ENCODE measurements at places on chromosomes 2 and 18.

- DNase-seq: peak; percentile 83
These were observed 100.5 kb downstream of the CAPN13 start for GRCh38 chr2:30706534-30707303.

DNA sequence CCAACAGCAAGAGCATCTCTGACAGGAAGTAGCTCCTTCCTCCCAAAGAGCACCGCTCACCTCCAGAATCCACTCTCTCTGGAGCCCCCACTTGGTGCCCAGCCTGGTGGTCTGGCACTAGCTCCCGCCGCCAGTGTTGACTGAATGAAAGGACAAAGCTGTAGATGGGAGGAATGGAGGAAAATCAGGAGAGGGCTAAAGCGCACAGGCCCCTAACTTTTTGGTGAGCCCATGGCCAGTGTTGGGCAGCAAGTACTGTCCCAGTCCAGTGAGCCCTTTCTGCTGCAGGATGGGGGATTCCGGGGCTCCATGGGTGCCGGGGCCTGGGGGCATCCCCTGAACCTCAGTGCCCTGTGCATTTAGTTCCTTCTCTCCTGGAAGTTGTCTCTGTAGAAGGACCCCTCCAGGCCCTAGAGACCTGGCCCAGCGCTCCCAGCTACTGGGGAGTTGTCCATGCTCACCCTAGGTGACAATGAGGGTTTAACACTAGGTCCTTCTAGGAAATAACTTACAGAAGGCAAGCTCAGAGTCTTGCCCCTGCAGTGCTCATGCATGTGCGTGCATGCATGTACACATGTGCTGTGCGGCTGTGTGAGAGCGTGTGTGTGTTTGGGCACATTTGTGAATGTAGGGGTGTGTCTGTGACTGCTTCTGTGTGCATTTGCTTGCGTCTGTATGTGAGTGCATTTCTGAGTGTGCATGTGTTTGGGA is 33.6 kb downstream of the GLI2 start:
- DNase-seq: no peak

GRCh38 chr2:144364944-144365738 is 154.8 kb downstream of the ZEB2 start:
- DNase-seq: no peak

DNA sequence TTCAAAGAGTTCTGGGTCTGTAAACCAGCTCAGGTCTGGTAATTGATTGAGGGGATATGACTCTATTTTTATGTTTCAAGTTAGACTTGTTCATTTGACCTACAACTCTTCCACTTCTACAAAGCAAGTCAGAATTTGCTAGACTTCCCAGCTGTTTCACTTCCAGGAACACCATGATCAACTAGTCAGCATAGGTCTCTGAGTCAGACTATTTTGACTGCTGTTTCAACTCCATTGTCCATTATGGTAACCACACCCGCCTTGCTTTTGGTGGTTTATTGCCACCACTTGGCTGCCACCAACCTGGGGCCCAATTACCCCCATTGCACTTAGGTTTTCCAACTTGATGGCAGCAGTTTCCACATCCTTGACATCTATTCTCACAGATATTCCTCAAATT is 116.6 kb downstream of the LAMA3 start:
- no peak for DNase-seq

DNA sequence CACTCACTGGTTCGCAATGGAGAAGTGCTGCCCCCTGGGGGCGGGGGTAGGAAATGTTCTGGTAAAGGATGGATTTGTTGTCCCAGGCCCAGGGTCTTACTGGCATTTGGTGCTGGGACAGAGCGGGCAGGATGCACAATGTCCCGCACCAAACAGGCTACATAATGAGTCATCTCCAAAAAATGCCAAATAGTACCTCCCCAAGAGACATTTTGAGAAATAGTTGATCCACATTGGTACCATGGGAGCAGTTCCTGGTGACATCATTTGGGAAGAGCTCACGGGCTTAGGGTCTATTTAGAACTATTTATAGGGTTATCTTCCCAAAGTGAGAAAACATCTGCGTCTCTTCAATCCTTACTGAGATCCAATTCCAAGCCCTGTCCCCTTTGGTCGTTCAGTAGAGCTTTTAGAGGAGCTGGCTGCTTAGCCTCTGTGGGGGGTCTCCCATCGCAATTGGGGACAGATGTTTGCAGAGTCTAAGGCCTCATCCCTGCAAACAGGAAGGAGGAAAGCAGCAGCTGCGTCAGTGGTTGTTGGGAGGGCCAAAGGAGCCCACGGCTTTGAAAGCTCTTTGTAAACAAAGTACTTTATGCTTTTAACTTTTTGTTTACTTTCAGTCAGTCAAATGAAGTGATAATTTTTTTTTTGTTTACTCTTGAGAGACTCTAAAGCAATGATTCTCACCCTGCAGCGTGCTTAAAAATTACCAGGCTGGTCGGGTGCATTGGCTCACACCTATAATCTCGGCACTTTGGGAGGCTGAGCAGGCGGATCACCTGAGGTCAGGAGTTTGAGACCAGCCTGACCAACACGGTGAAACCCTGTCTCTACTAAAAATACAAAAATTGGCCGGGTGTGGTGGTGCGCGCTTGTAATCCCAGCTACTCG is 49.3 kb downstream of the GREB1 start:
- peak; percentile 81 for DNase-seq

DNA sequence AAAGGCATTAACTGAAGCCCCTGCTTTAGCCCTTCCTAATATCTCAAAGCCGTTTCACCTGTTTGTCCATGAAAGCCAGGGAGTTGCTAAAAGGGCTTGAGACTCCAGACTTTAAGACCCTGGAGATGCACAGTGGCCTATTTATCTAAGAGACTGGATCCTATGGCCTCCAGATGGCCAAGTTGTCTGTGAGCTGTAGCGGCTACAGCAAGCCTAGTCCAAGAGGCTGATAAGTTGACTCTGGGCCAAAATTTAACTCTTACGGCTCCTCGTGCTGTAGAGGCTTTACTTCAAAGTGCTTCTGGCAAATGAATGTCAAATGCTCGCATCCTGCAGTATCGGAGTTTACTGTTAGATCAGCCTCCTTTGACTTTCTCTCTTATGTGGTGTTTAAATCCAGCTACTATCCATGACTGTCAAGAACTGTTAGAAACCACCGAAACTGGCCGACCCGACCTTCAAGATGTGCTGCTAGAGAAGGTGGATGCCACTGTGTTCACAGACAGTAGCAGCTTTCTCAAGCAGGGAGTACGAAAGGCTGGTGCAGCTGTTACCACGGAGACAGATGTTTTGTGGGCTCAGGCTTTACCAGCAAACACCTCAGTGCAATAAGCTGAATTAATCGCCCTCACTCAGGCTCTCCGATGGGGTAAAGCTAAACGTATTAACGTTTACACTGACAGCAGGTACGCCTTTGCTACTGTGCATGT is 336.7 kb upstream of the CNTNAP5 start:
- peak; percentile 22 for DNase-seq

GRCh38 chr18:29188760-29189159 is 1011.8 kb upstream of the CDH2 start:
- DNase-seq: no peak

DNA sequence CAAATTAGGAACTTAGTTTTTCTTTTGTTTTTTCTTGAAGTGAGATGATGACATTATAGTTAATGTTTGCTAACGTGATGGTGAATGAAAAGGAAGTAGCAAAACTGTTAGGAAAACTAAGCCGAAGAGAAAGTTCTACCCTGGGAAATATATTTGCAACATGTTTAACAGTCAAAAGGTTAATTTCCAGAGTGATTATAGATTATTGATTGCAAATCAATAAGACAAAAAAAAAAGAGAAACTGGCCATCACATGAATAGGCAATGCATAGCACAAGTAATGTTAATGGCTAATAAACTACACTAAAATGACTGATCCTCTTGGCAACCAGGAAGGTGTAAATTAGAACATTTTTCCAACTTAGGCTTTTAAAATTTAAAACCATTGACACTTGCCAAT is 26.0 kb upstream of the AMMECR1L start:
- no peak for DNase-seq

GRCh38 chr18:58180738-58181353 is 136.8 kb downstream of the NEDD4L start:
- peak; percentile 82 for DNase-seq

DNA sequence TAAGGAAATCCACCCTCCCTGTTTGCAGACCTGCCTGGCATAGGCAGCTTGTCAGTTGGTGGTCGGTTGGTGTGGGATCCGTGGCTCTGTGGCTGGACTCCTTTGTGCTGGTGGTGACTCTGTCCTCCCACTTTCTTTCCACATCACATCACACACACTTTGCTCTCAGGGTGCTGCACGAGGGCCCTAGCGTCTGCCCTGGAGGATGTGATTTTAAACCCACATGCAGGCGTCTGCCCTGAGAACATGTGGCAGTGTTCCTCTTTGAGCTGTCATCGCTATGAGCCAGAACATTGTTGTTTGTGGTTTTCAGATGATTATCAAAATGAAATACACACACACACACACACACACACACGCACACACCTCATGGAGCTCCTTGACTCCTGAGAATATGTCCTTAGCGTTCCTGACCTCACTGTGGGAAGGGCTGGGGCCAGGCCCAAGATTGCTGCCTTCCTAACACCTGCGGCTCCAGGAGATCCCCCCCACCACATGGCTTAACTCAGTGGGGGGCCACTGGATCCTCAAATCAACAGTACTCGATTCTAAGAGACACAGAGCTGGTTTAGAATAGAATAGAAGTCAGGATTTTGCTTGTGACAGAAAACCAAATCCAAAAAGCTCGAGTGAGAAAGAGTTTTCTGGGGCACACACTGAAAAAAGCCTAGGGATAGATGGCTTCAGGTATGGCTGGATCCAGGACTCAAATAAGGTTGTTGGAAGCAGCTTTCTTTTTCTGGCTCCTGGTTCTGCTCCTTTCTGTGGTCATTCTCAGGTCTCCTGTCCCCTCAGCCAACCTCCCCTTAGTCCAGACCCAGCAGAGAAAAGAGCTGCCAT is 54.8 kb downstream of the RTP5 start:
- DNase-seq: no peak

DNA sequence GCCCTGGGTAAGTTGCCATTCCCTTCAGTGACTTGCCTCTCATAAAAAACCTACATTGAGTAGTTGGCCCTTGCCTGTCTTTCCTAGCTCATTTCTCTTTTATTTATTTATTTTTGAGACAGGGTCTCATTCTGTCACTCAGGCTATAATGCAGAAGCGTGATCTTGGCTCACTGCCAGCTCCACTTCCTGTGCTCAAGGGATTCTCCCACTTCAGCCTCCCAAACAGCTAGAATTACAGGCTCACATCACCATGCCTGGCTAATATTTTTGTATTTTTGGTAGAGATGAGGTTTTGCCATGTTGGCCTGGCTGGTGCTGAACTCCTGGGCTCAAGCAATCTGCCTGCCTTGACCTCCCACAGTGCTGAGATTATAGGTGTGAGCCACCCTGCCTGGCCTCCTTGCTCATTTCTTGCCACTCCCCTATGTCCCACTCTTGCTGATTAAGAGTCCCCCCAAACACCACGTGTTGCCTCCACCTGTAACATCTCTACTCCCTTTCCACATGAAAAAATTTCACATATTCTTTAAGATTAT is 12.6 kb downstream of the EVA1A start:
- DNase-seq: no peak

DNA sequence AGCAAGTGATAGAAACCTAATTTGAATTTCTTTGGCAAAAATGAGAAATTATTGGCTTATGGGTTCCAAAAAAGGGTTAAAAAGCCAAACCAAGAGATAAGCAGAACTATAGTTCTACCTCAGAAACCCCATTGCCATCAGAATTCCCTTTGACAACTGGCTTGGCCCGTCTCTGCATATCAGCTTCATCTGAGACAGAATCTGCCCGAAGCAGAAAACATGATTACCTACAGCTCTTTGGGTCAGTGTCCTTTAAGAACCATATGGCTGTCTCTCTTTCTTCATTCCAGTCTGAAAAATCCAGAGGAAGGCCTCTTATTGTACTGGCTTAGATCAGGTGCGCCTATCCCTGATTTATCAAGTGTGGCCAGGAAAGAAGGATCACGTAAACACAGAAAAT is 49.8 kb upstream of the AGPS start:
- DNase-seq: no peak

GRCh38 chr2:224579411-224579810 is 5.8 kb downstream of the CUL3 start:
- peak; percentile 29 for DNase-seq

GRCh38 chr2:84894131-84894586 is 11.3 kb upstream of the TMSB10 start:
- no peak for DNase-seq

- no peak for DNase-seq
These were observed 81.3 kb downstream of the KCNF1 start for GRCh38 chr2:10993001-10993481.

- DNase-seq: no peak
These were observed 107.1 kb downstream of the LYPD6B start for GRCh38 chr2:149145314-149146295.

DNA sequence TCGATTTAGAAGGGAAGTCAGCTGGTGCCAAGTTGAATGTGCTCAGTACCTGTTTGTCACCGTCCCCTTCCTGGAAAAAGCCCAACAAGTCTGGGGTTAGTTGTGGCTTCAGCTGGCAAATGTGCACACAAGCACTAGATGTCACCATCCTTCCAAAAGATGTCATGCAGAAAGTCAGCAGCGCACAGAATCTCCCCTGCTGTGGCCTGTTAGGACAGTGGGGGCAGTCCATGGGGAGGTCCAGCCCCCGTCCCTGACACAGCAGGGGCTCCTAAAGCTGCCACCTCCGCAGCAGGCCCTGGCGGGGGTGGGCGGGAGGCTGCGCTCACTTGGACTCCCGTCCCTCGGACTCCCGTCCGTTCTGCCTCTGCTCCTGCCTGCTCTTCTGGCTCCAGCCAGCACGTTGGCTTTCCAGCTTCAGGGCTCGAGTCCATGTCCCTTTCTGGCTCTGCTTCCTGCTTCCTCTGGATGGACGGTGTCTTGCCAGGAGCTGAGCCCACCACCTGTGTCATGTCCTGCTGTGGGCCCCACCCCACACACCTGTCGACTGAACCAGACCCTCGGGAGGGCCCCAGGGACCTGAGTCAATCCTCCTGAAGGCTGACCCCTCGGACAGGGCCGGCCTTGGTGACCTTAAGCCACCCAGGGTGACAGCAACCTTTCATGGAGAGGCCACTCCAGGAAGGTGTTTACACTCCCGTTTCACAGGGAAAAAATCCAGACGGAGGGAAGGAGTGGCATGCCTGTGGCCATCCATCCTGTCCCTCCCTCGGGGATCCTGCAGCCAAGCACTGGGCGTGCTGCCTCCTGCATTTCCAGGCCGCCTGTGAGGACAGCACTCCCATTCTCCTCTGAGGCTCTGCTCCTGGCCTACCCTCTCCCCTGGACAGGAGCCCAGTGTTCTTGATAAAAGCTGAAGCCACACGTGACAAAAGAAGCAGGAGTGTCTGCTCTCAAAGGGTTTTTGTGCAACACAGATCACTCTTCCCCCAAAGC is 8.5 kb downstream of the RAB17 start:
- DNase-seq: peak; percentile 85

DNA sequence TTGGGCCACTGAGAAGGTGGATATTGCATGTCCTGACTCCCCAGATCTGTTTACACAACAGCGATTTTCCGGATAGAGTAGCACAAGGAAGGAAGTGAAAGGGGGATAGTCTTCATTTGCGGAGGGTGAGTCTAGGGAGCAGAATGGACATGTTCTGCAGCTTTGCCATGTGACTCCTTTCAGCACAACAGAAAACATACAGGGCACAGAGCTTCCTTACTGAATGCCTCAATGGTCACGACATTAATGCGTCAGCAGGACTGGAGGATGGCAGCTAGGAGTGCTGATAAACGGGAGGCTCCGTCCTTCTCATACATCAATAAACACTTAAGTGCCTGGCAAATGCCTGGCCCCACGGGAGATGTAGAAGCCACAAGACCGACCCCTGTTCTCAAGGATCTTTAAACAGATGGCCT is 163.0 kb downstream of the FAM210A start:
- DNase-seq: peak; percentile 20

GRCh38 chr2:120423167-120423943 is 77.4 kb downstream of the INHBB start:
- DNase-seq: no peak

Measured in tongue (tissue), 3 donors.